ENCODE measurements at places on chromosomes 6 and 20.

GRCh38 chr20:45344168-45344860, 3.9 kb downstream of the SDC4 start:
- no peak for DNase-seq

- no peak for DNase-seq
These were observed 48.0 kb downstream of the NPEPL1 start for GRCh38 chr20:58740356-58741308.

- no peak for DNase-seq
These were observed 69.8 kb downstream of the STAU1 start for GRCh38 chr20:49118307-49118706.

DNA sequence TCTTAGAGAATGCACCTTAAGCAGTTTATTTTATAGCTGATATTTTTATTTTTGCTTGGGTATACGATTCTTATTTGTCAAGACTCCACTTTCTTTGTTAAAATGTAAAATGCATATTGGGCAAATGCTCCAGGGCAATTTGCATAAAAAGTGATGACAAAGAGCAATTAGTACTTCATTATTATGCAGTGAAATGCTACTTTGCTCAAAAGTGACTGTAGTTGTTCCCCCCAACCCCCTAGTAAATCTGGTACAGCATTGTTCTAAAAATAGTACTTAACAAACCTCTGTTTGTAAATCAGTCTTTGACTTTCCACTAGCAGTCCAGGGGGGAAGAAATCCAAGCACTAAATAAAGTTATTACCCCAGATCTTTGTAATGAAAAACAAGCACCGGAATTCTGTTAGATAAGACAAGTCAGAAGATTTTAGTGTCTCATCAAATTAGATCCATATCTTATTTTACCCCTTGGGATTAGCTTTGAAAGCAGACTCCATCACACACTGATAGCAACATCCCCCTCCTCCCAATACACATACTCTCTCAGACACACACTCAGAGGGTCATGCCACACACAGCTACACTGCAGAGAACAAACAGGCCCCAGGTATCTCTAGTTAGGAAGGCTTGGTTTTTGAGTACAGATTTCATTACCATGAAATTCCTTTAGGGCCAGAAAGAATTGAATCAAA, 32.9 kb upstream of the BACH2 start:
- DNase-seq = no peak

- no peak for DNase-seq
These were observed 60.8 kb downstream of the ECT2L start for GRCh38 chr6:138856654-138857053.

DNA sequence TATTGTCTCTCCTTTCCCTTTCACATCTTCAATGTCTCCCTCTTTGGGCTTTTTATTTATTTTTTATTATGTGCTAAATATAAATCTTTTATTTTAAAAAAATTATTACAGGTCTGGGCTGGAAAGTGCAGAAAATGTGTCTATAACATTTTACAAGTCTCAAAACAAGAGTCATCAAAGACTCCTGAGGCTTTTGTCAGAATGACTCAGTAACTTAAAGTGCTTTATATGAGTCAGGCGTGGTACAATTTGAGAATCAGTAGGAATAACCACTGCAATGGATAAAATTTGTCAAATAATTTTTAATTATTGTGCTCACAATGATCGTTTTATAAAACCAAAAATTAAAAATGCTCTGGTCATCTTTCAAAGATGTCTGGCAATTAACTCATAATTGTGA, 193.9 kb downstream of the MMUT start:
- DNase-seq = no peak

- DNase-seq = no peak
These were observed 82.1 kb downstream of the PLEKHG1 start for GRCh38 chr6:150681578-150682395.

DNA sequence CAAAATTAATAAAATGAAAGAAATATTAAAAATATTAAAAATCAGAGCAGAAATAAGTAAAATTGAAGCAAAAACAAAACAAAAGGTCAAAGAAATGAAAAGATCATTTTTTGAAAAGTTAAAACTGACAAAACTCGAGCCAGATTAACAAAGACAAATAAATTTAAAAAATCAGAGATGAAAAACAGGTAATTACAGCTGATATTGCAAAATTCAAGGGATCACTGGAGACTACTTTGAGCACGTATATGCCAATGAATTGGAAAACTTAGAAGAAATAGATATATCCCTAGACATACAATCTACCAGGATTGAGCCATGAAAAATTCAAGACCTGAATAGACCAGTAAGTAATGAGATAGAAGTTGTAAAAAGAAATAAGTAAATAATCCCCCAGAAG, 446.2 kb upstream of the EYS start:
- DNase-seq = no peak

GRCh38 chr6:56403745-56404144, 156.4 kb upstream of the COL21A1 start:
- no peak for DNase-seq

DNA sequence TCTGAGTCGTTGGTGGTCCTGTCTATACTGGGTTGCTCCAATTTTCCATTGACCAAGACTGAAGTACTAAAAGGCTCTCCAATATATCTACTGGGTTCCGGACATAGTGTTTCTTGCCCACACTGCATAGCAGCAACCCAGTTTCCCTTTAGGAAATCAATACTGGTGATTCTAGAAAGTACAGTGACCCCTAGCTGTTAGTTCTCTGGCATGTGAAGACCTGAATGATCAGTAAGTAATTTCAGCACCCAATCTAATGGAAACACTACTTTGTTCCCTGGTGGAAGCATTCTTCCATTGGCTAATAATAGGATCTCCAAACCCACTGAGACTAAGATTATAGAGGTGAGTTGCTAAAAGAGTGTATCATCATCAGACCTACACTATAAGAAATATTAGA, 40.8 kb upstream of the STMND1 start:
- DNase-seq = no peak

- DNase-seq = no peak
These were observed 997.4 kb downstream of the HACE1 start for GRCh38 chr6:103862297-103862696.

- no peak for DNase-seq
These were observed 344.6 kb downstream of the UBE3D start for GRCh38 chr6:82720992-82721391.

GRCh38 chr20:25351024-25351360, 39.6 kb downstream of the ABHD12 start:
- no peak for DNase-seq

GRCh38 chr20:21512634-21513180, 1.2 kb downstream of the NKX2-2 start:
- no peak for DNase-seq

DNA sequence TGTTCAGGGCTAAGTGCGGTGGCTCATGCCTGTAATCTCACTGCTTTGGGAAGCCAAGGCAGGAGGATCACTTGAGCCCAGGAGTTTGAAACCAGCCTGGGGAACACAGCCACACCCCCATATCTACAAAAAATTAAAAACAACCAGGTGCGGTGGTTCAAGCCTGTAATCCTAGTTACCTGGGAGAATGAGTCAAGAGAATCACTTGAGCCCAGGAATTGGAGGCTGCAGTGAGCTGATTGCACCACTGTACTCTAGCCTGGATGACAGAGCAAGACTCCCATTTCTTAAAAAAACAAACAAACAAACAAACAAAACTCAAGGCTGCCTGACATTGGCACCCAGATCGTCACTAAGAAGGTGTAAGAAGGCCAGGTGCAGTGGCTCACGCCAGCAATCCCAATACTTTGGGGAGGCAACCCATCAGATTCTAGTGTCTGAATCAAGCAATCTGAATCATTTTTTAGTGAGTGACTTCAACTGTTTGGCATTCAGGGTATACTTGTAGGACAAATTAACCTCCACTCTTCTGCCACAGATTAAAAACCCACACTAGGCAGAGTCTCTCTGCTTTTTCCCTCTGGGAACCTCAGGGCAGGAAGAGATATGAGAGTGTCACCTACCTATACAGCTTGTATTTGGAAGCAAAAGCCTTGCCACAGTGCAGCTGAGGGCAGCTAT, 6.1 kb downstream of the PLAGL2 start:
- DNase-seq = no peak

- peak; percentile 13 for DNase-seq
These were observed 687 bp downstream of the SLC35A1 start for GRCh38 chr6:87473419-87473903.

- DNase-seq = no peak
These were observed 24.4 kb downstream of the CNR1 start for GRCh38 chr6:88141561-88142296.

GRCh38 chr6:15183979-15184378, 61.9 kb upstream of the JARID2 start:
- no peak for DNase-seq

GRCh38 chr6:113160306-113161017, 696.7 kb upstream of the MARCKS start:
- no peak for DNase-seq

- DNase-seq = no peak
These were observed 14.7 kb upstream of the CDKN1A start for GRCh38 chr6:36663504-36664446.

GRCh38 chr20:57655809-57656155, 35.6 kb upstream of the ZBP1 start:
- no peak for DNase-seq

DNA sequence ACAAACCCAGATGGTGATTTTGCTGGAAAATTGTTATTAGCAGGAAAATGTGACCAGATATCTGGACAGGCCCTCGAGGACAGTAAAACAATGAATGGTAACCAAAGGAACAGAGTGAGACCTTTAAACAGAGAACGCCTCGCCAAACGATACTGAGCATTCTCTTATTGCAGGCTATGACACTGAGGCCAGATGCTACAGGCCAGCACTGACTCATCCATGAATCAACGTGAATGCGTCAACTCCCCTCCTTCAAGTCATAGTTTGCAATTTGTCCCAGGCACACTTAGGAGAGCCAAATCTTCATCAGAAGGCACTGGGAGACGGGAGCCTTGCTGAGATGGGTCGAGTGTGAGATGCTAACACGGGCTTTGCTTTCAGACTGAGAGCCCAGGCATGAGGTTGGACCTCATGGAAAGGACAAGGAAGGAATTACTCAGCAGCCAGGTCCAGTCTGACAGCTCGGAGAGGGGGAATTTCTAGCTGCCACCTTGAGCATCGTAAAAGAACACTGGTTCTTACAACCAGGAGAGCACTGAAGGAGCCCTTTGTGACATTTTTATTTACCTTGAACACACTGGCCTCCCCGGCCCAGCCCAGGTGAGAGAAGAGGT, 60.7 kb downstream of the BMP7 start:
- no peak for DNase-seq

GRCh38 chr6:26431258-26432172, 8.8 kb upstream of the BTN3A3 start:
- DNase-seq = no peak

GRCh38 chr6:7897461-7898192, 13.0 kb downstream of the TXNDC5 start:
- no peak for DNase-seq

DNA sequence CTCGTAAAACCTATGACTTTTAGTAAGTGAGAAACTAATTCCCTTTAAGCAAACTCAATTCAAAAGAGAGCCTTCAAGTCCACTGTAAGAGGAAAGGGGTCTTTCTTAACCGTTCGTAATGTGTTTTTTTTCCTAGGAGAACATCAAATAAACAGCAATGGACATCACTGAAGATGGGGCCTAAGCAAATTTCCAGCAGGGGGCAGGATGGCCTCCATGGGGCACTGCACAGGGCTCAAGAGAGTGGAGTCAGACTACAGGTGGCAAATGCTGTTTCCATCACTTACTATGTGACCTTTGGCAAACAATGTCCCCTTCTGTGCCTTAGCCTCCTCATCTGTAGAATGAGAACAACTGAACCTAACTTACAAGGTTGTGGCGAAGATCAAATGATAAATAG, 88.7 kb downstream of the ARHGAP18 start:
- DNase-seq = peak; percentile 2

DNA sequence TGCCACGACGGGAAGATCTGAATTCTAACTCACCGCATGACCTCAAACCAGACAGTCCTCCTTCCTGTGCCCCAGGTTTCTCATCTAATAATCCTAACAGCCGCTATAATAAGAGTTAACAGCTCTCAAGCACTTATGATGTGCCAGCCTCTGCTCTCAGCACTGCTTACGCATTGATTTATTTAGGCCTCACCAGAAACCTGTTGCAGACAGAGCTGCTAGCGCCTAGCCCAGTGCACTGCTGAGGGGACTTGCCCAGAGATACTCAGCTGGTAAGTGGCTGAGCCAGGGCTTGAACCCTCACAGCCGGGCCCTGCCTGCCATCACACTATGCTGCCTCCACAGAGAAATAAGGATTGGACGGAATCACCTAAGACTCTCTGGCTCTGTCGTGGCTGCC, 37.7 kb downstream of the GRM4 start:
- no peak for DNase-seq

GRCh38 chr20:13029687-13030375, 21.1 kb downstream of the SPTLC3 start:
- no peak for DNase-seq

DNA sequence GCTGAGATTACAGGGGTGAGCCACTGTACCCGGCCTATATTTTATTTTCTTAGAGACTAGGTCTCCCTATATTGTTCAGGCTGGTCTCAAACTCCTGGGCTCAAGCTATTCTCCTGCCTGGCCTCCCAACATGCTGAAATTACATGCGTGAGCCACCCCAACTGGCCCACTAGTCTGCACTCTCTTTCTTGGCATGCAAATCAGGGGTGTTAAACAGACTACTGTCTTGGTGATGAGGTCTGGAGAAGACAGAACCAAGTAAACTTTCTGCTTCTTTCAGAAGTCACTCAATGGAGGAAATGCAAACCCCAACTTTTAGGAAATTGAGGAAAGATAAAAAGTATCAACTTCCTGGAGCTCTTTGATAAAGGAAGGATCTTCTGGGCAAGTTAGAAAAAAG, 8.0 kb upstream of the TUBB2B start:
- DNase-seq = no peak

- DNase-seq = no peak
These were observed 45.6 kb downstream of the ADGRF5 start for GRCh38 chr6:46876126-46876525.

GRCh38 chr6:41548841-41549642, 2.9 kb downstream of the FOXP4 start:
- no peak for DNase-seq

DNA sequence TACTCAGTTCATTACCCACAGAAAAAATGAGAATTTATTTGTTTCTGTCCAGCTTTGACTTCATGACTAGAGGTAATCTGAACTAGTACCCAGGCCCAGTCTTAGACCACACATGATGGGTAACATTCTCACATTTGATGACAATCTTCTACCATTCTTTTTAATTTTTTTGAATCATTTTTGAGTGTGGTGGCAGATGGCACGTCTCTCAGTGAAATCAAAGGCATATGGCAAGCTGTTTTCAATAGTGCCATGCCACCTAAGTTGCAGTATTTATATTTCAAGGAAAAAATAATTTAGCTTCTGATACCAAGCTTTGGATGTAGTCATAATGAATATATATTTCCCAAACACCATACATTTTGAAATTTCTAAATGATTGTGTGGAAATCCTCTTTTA, 88.8 kb upstream of the HS3ST5 start:
- no peak for DNase-seq

- DNase-seq = no peak
These were observed 80.8 kb downstream of the PRND start for GRCh38 chr20:4802527-4802926.
